ENCODE measurements at places on chromosomes 5 and 9.

DNA sequence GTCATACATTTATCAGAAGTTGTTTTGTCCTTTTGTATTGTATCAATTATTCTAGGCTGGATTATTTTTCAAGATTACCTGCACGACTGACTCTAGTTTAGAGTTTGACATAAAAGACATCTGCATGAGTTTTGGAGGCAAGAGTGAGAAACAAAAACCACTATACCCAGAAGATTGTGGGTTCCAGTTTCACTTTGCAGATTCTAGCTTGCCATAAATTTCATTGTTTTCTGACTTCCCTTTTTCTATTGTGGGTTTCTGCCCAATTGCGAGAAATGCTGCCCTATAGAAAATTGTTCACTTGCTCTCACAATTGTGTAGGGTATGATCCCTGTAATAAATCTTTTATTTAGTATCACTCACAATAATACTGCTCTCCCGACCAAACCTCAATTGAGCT lies 1043.4 kb upstream of the CDH10 start:
- DNase-seq = no peak

DNA sequence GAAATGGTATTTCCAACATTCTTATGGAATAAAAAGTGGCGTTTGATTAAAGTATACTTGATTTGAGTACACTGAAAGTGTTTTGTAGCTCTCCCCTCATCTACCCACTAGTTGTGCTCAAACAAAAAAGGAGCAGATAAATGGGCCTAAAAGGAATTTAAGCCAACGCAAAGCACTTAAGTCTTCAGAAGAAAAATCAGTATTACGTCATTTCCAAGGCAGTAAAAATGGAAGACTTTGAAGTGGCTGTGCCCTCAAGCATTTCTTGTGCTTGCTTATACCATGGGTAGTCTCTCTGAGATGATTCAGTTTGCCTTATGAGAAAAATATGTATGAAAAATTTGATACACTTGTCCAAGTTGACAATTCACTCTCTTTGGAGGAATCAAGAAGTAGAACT lies 279.9 kb upstream of the CD180 start:
- DNase-seq = no peak

DNA sequence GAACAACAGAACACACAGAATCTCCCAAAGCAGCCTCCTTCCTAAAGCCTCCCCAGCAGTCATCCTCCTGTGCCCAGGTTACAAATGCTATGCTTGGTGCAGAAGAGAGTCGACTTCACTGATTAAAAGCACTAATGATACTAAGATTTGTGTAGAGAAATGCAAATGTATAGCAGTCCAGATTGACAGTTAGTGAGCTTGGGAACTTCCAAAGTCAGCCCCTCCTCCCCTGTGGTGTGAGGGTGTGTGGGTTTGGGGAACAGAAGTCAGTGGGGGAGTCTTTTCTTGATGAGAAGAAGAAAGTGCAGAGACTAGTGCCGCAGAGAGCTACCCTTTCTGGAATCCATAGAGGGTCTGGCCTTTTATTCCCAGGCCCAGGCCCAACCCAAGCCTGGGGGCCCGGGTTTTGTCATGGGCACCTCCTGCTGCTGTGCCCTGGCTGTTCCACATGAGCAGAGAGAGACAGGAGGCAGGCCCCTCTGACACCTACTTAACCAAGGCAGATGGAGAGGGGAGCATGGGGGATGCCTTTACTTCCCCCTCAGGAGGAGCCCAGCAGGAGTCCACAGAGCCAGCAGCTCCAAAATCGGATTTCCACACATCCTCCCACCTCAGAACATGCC lies 173.3 kb downstream of the DENND1A start:
- DNase-seq = no peak

- DNase-seq = no peak
These were observed 188.1 kb downstream of the RFX3 start for GRCh38 chr9:3337515-3338225.

GRCh38 chr9:7241694-7242093 lies 483.9 kb downstream of the KDM4C start:
- no peak for DNase-seq

Measured in nephron progenitor cell (in vitro differentiated cells).